HuH-7 (cell line): ENCODE measurements at places on chromosomes 16 and 17.
A peak's percentile ranks its signal among the peaks of the same experiment; 100 is the strongest.

DNA sequence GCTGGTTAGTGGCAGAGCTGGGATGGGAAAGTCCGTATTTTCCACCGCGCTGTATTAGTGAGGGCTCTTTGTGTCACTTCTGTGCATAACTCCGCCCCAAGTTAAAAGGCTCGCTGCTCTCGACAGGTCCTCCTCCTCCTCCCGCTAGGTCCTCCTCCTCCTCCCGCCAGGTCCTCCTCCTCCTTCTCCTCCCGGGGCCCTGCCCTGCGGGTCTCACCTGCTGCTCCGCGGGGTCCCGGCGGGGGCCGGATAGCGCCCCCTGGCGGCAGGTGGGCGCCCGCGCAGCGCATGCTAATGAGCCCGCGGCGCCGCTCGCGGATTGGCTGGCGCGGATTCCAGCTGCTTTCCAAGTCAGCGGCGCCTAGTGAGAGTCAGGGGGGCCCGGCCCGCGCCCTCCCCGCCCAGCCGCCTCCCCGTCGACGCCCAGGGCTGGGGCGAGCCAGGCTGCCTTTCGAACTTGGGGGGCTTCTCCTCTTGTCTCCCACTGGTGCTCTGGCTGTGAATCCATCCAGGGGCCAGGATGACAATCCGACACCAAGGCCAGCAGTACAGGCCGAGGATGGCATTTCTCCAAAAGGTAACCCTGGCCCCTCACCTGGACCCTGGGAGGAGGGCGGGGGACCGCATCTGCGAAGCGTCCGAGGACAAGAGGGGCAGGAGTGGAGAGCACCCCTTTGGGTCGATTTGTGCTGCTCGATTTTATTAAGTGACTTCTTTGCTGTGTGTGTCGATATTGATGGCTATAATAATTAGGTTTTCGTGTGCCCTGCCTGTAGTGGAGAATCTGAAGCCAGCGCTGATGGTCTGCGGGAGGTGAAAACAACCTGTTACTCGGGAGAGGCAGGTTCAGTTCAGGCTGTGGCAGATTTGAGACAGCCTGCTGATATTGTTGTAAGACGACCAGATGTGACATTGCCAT is at the start of gene RGS9:
RGS9 (plus strand) TSS at position 350 of the 919 bp plus-strand sequence; CDS start at position 521, 171 bp downstream.
- peak; percentile 83 for DNase-seq

DNA sequence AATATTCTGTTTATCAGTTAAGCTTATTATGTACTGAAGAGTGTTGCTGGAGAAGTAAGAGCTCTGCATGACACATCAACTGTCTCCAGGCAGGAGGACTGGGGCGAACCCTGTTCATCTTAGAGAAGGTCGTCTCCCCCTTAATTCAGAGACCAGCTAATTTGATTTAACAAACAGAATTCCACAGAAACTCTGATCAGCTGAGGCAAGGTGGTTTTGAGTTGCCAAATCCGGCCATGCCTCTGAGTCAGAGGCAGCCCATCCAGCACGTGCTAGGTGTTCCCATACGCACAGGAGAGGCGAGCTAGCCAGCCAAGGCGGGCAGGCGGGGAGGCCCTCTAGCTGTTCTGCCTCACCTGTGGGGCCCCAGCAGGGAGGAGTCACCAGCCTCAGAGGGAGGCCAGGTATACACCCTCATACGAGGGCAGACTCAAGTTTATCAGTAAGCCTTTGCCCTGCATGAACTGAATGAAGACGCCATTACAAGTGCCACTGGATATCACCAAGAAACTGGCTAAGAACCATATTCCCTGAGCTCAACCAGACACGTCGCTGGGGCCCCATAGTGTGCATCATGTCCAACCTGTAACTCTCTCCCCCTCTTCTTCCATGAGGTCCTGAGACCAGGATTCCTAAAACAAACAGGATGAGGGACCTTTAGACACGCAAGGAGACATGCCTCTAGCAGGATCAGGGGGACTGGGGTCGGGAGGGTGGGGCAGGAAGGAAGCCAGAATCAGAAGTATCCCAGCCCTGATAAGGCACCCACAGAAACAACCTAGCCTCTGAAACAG is 25.7 kb downstream of the STAT5A start:
- no peak for DNase-seq

DNA sequence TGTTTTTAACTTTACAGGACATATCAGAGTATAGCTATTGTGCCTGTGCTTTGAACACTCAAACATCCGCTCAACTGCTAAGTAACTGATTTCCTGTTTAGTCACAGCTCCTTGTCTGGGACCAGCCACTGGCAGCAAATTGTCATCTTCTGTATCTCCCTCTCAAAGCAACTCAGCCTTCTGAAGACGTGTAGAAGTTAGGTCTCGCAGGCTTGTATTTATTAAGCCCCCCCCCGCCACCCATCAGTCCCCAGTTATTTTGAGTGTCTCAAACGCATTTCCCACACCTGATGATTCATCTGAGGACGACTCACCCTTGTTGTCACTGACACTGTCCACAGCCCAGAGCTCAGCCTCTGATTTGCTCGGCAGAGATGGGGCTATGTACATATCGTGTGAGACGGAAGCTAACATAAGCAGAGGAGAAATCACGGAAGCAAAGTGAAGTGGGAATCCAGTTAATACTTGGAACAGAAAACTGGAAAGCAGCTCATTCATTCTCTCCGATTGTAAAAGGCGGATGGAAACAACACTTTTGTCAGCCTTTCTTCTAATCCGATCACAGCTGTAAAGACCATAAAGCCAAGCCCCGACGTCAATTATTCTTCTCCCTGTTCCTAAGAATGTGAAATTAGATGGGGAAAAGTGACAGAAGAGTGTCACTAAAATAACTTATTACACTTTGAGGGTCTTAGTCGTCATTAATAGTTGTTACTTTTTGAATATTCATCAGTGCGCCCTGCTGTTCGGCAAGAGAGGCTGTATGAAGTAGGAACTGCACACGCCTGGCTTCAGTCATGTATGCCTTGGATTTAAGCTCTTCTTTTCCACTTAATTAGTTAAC is 64.2 kb downstream of the PITPNC1 start:
- no peak for DNase-seq

- no peak for DNase-seq
Measured at GRCh38 chr17:71202449-71202848, 918.4 kb upstream of the SOX9 start.

DNA sequence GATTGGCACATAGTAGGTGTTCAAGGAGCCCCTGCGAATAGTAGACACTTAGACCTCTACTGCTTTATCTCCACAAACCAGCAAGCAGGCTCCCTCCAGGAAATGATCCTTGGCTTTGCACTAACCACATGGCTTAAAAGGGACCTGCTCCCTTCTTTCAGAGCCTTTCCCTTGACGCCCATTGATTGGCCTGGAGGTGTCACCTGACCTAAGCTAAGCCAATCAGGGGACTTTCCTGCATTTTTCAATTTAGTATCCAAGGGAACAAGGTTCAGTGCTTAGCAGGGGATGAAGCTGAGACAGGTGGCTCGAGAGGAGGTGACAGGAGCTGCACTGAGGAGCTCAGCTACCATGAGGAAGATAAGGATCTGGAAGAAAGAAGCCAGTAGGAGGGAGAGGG is 52.8 kb downstream of the CLEC19A start:
- no peak for DNase-seq

GRCh38 chr17:7382901-7383300 is 2.0 kb downstream of the TNK1 start:
- DNase-seq, result no peak

DNA sequence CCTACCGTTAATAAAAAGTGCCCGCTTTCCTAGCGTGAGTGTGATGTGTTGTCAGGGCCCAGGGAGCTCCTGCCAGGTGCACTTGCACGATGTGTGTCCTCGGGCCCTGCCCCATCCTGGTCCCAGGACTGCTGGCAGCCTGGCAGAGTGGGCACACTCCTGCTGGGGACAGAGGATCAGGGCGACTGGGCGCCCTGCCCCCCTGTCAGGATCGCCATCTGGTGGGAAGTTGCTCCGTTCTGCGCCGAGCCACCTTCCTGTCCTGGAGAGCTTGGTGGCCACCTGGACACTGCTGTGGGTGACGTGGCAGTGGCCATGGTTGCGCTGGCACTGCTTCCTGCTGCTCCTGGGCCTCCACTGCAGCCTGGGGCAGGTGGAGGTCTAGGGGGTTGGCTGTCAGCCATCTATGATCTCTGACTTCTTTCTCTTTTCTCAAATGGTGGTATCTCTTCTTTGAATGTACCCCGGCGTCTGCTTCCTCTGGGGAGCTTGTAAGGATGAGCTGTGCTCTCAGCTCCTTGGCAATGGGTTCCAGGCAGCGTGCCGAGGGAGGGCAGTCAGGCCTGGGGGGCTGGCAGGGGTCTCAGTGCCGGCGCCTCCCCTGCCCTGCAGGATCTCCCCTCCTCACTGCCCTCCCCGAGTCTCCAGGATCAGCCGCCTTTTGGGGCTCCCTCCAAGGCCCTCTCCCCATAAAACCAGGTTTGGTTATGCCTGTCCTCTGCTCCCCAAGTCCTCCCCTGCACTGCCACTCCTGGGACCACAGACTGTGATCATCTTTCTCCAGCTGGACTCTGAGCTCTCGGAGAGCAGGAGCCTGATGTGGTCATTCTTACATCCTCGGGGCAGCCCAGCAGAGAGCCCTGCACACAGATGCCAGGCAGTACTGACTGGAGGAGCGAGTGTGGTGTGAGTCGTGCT is 76.9 kb downstream of the AMFR start:
- no peak for DNase-seq

DNA sequence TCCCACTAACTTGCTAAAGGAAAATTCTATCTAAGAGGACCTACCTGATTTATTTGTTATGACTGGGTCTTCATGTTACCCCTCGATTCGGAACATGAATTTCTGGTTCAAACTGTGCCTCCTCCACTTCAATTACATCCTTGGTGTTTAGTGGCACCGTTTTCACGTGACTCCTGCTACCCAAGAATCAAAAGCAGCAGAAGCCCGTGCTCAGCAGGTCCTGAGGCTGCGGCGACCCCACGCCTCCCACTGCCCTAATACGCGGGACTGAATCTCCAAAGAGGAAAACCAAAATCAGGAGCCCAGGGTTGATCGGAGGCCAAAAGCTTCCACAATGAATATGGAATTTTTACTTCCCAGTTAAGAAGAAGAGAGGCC is 94.0 kb upstream of the METRNL start:
- no peak for DNase-seq

DNA sequence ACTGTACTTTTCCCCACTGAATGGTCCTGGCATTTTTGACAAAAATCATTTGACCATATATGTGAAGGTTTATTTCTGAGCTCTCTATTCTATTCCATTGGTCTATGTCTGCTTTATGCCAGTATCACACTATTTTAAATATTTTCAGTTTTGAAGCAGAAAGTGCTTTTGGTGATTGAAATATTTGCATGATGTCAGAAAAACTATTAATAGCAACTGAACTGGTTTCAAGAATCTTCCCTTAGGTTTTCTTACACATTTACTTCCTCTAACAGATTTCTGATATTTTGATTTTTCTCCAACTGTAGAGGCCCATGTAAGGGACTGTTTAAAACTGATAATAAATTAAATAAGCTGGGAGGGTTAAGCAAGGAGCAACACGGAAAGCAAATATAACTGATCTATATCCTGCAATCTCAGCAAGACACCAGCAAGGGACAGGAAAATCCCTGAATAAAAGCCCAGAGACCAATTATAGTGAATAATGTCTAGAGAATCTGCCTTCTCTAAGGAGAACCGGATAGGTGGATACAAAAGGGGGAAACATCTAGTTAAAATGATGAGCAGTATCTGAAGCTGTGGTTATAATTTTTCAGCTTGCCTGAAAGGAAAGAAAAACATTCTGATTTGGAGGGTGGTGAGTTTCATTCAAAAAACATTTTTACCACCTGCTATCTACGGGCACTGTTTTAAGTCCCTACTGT is 80.9 kb upstream of the STAC2 start:
- no peak for DNase-seq

- no peak for DNase-seq
Measured at GRCh38 chr17:74271901-74272561, 2.0 kb upstream of the DNAI2 start.

GRCh38 chr16:35154627-35155026 is 1695.2 kb downstream of the TP53TG3F start:
- DNase-seq, result no peak
